ENCODE measurements at places on chromosomes 5 and 9. TPM values are rescaled to one million over a fixed set of nuclear protein-coding genes. Genes with fewer than 3 reads are reported as not detected.

RNF38 gene
- 15.8 TPM for total RNA-seq

QSOX2 gene
- total RNA-seq: 17.8 TPM

CDH9 gene
- not detected for total RNA-seq

FAM153A gene
- total RNA-seq: 0.12 TPM

GABRA1 gene
- not detected for total RNA-seq

SPATA31A5 gene
- total RNA-seq: not detected

KCNV2 gene
- total RNA-seq: not detected

ZDHHC12 gene
- 106 TPM for total RNA-seq

INSYN2B gene
- 1.7 TPM for total RNA-seq

PCDHA9 gene
- not detected for total RNA-seq

F2RL2 gene
- 7.2 TPM for total RNA-seq

PCDH12 gene
- under 0.01 TPM for total RNA-seq

CNTNAP3 gene
- total RNA-seq: 5.5 TPM

RFK gene
- total RNA-seq: 33.6 TPM

TRIP13 gene
- 66.7 TPM for total RNA-seq

TRAF1 gene
- total RNA-seq: 4.5 TPM

ANKRD31 gene
- total RNA-seq: 0.12 TPM

GGTA1 gene
- not detected for total RNA-seq

SOWAHA gene
- 0.22 TPM for total RNA-seq

TPPP gene
- 0.46 TPM for total RNA-seq

SIT1 gene
- not detected for total RNA-seq

PCDHA13 gene
- not detected for total RNA-seq

OR13C8 gene
- total RNA-seq: not detected

GDA gene
- 1.2 TPM for total RNA-seq

PCDHB14 gene
- total RNA-seq: 0.23 TPM

GDNF gene
- 0.23 TPM for total RNA-seq

SLC23A1 gene
- total RNA-seq: not detected

CCL27 gene
- not detected for total RNA-seq

PRR16 gene
- total RNA-seq: 0.23 TPM

RABGAP1 gene
- total RNA-seq: 10.6 TPM

CCDC183 gene
- total RNA-seq: 0.06 TPM

CDC14B gene
- total RNA-seq: 9.1 TPM

TCF7 gene
- 3.5 TPM for total RNA-seq

EPB41L4A gene
- 17.2 TPM for total RNA-seq

PCDHB16 gene
- total RNA-seq: under 0.01 TPM

REEP2 gene
- total RNA-seq: 9.9 TPM

TEK gene
- not detected for total RNA-seq

TMEM174 gene
- total RNA-seq: not detected

PKN3 gene
- 28.4 TPM for total RNA-seq

LCN6 gene
- total RNA-seq: not detected

RPS14 gene
- total RNA-seq: 3,646 TPM

PDE6A gene
- total RNA-seq: not detected

CXCL14 gene
- 0.06 TPM for total RNA-seq

ITGA2 gene
- total RNA-seq: 28.1 TPM

ALAD gene
- total RNA-seq: 5.1 TPM

ANKDD1B gene
- total RNA-seq: 1.3 TPM

POLR3G gene
- total RNA-seq: 28.4 TPM

C9orf50 gene
- not detected for total RNA-seq

SLC6A7 gene
- total RNA-seq: not detected

EGFLAM gene
- total RNA-seq: 0.17 TPM

DEPDC1B gene
- total RNA-seq: 38.6 TPM

MYMK gene
- not detected for total RNA-seq
